ENCODE measurements at places on chromosomes 3 and 15. TPM values are rescaled to one million over a fixed set of nuclear protein-coding genes. Genes with fewer than 3 reads are reported as not detected.

DNA sequence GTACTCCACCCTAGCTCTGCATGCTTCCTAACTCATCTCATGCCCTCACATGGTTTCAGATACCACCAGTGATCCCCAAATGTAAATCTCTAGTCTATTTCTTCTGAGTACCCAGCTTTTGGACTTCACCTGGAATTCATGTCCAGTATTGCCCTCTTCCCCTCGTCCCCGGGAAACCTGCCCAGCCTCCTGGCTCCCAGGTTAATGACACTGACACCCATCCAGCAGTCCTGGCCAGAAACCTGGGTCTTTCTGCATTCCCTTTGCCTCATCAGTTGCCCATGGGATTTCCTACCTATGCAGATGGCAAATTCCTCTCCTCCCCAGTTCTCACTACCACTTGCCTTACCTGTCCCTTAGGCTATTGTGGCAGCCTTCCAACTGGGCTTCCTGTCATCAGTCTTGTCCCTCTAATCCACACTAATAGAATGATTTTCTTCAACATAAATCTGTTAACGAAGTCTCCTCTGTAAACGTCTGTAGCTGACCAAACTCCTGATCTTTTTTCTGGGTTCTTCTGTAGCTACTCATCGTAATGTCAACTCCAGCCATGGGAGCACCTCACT is 15.3 kb upstream of the MYLK start:
- DNase-seq, result no peak

GRCh38 chr15:88448991-88449461 is 18.2 kb downstream of the MRPL46 start:
- no peak for DNase-seq

DNA sequence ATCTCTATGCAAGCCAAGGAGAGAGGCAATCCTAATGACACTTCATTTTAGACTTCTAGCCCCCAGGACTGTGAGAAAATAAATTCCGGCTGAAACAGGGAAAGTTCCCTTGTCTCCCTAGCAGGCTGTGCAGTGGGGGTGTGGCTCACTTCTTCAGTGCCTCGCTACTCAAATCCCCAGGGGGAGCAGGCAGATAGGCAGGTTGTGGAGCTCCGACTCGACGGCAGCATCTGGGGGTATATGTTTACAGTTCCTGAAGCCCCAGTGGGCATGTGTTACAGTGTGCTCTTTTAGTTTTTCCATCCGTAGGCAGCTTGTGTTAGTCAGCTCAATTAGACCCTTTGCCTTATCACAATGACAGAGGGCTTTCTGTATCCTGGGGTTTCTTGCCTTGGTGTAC is 836.5 kb downstream of the PDCD6IP start:
- no peak for DNase-seq

DNA sequence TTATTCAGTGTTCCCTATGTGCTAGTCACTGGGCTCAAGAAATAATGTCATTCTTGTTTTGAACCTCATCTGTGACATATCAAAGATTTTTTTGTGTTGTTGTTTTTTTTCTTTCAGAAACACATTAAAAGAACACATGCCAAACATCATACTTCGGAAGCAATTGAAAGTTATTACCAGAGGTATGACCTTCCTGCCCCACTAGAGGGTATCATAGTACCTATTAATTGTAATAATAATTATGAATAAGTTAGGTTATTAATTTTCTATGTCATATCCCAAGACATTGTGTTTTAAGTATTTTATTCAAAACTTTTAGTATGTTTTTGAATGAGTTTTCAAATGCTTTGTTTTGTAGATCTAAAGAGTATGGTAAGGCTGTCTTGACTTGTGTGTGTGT is 65.7 kb downstream of the CDIN1 start:
- no peak for DNase-seq

- no peak for DNase-seq
Measured at GRCh38 chr15:59249816-59250215, 43.2 kb downstream of the LDHAL6B start.

SYNPR gene
- not detected for total RNA-seq

DNA sequence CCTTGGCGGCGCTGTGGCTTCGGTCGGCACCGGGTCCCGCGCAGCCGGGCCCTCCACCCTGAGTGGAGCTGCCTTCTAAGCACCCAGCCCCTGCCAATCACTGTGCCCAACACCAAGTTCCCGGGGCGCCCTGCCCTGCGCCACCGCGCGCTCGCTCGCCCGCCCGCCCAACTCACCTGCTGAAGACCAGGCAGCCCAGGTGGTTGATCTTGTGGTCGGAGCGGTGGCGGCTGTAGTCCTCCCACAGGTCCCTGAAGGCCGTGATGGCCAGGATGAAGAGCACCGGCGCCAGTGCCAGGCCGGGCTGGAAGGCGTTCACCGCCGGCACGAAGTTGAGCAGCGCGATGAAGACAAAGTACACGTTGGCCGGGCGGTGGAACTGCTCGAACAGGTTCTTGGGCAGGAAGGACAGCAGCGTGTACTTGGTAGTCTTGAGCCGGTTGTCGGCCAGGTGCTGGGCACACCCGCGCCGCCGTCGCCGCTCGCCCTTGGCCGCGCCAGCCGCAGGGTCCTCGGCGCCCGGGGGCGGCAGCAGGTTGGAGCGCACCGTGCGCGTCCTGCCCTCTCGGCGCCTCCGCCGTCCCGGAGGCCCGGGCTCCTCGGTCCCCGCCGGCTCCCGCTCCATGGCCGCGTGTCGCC is 536 bp downstream of the ATP10A start:
- no peak for DNase-seq

GRCh38 chr3:22704166-22704565 is 499.0 kb upstream of the UBE2E2 start:
- DNase-seq, result no peak

GRCh38 chr3:108488631-108489030 is 21.8 kb downstream of the MYH15 start:
- no peak for DNase-seq

GRCh38 chr15:101272584-101272983 is 4.7 kb downstream of the SELENOS start:
- no peak for DNase-seq

DNA sequence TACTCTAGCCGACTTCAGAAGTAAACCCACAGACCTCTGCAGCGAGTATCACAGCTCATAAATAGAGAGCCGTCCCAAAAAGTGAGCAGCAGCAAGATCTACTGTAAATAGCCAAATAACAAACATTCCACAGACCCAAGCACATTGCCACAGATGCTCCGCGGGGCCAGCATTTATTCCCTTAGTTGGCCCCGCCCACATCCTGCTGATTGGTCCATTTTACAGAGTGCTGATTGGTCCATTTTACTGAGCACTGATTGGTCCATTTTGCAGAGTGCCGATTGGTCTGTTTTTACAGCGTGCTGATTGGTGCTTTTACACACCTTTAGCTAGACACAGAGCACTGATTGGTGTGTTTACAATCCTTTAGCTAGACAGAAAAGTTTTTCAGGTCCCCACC is 17.3 kb upstream of the GABRB3 start:
- DNase-seq, result no peak

DNA sequence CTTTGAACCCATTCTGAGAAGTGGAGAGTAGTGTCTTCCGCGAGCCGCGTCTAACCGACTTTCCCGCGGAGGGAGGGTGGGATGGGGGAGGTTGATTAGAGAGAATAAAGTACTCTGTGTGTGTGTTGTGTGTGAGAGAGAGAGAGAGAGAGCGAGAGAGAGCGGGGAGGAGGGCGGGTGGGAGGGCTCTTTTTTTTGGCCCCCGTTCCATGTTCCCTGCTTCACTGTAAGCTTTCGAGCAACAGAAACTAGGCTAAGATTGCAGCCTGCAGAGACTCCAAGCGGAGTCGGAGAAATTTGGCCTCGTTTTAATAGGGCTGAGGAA is 1.6 kb upstream of the MEIS2 start:
- DNase-seq, result peak; percentile 35

CD200R1 gene
- total RNA-seq, result 0.20 TPM

DNA sequence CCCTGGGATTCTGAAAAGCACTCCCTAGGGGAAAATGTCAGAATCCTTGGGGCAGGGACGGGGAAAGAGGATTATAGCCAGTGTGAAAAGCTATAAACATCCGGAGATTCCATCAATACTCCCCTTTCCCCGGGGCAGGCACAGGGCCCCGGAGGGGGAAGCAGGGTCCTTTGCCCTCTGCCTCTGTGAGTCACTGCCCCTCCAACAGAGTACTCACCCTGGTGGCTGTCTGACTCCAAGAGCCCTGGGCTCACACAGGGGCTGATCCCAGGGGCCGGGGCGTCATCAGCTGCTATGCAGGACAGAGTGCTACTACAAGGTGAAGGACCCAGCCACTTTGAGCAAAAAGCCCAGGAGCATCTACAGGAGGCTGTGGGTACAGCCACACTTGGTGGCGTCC is 133.0 kb upstream of the PRR20G start:
- DNase-seq, result no peak

DNA sequence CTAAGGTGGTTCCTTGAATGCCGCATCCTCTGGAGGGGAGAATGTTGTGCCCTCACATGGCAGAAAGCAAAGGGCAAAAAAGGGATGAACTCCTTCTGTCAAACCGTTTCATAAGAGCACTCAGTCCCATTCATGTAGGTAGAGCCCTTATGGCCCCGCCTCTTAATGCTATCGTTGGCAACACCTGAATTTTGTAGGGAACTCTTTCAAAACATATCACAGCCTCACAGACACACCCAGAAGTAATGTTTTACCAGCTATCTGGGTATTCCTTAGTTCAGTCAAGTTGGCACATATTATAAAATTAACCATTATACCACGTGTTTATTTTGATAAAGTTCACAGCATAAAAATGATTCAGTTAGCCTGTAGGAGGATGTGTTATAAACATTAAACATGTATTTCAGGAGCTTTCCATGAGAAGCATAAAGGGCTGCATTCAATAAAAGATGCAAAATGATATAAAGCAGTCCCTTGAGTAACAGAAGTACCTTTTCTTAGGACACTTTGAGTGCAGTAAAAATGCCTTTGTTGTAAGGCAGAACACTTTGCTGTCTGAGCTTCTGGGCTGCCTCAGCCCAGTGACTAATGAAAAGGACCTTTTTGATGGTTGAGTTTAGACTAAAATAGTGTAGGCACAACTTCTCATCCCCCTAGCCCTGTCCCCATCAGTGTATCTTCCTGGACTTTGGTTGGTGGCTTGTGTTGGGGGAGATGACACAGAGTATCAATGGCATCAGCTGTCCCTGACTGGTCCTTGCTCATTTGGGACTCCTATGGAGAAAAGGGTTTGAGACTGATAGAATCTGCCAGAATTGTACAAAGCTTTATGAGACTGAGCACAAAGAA is 263.5 kb upstream of the TPRG1 start:
- no peak for DNase-seq

CYP1A1 gene
- not detected for total RNA-seq

GRCh38 chr3:87354398-87354797 is 78.0 kb upstream of the POU1F1 start:
- DNase-seq, result no peak

GRCh38 chr15:40441565-40442531 is 1.1 kb downstream of the BAHD1 start:
- DNase-seq, result peak; percentile 65

ABCF3 gene
- 56.6 TPM for total RNA-seq
